Activated T-cell treated with anti-CD3 and anti-CD28 coated beads, Interleukin-2, amount 50 U/mL, for 24 hours (primary cell): ENCODE measurements at places on chromosomes 5 and 9.

GRCh38 chr5:32100691-32101302, 73.3 kb downstream of the GOLPH3 start:
- no peak for DNase-seq

- no peak for DNase-seq
These were observed 29.3 kb upstream of the COL5A1 start for GRCh38 chr9:134612309-134612708.

DNA sequence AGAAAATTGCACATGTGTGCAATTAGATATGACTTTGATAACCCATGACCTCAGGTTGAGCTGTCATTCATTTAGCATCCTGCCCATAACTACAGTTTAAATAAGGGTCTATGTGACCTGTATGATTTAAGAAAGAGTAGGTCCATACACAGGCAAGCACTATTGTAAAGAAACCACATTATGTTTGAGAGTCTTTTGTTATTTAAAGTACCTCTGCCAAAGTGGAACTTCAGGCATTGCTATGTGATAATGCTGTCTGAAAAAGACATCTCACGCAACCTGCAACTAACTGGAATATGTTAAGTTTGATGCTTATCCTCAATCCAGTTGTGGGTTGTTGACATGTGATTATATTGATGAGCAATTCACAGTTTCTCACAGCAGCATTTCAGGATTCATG, 317.0 kb downstream of the TMEM161B start:
- no peak for DNase-seq

DNA sequence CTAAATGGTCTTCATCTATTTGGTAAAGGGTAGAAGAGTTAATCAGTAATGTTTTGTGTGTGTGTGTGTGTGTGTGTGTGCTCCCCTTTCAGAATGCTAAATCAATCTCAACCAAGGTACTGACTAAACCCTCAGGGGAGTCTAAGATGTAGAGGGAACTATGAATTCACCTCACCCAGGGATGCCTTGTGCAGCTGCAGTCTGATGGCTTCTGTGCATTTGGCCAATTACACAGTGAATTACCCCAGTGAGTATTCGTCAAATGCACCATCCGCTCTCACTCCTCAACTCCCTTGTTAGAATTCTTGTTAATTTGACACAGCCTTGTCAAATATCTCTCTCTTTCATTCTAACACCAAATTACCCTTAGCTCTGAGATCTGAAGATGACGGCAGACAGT, 234.6 kb downstream of the GABRB2 start:
- DNase-seq, result no peak

DNA sequence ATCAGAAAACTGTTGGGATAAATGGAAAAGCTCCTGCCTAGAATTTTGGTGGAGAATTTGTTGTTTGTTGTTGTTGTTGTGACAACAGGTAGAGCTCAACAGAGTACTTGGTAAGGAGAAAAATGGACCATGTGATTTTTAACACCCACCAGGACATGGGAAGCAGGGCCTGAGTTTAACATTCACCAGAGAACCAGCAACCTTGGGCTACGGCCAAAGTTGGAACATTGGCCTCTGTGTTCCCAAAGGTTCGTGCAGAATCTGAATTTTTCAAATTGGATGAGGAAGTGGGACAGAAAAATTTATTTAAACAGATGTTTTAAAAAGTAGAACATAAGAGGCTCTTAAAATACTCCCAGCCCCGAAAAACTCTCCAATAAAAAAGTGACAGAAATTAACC, 127.0 kb downstream of the GNA14 start:
- DNase-seq, result no peak

- DNase-seq, result no peak
These were observed 14.4 kb upstream of the CCDC69 start for GRCh38 chr5:151238303-151238741.

- peak; percentile 68 for DNase-seq
These were observed 60.8 kb downstream of the SEMA4D start for GRCh38 chr9:89436963-89437625.

DNA sequence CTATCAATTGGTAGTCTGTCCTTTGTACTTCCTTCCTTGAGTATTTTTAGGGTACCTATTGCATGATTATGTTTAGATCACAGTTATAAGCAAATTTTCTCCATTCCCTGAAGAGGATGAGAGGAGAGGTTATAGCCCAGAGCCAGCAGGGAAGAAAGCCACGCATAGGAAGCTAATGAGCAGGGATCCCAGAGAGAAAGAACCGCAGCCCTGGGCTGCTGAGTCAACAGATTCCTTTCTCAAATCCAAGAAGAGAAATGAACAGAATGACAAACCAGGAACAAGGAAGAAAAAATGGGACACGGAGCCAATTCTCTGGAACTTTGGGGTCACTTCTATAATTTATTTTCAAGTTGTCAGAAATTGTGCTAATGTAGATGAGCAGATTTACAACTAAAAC, 284.5 kb downstream of the RFX3 start:
- no peak for DNase-seq

GRCh38 chr9:135857843-135858242, 49.5 kb downstream of the CAMSAP1 start:
- no peak for DNase-seq

GRCh38 chr5:150261231-150261630, 28.3 kb downstream of the CAMK2A start:
- no peak for DNase-seq

GRCh38 chr5:176873541-176874172, 25.5 kb downstream of the HK3 start:
- no peak for DNase-seq

DNA sequence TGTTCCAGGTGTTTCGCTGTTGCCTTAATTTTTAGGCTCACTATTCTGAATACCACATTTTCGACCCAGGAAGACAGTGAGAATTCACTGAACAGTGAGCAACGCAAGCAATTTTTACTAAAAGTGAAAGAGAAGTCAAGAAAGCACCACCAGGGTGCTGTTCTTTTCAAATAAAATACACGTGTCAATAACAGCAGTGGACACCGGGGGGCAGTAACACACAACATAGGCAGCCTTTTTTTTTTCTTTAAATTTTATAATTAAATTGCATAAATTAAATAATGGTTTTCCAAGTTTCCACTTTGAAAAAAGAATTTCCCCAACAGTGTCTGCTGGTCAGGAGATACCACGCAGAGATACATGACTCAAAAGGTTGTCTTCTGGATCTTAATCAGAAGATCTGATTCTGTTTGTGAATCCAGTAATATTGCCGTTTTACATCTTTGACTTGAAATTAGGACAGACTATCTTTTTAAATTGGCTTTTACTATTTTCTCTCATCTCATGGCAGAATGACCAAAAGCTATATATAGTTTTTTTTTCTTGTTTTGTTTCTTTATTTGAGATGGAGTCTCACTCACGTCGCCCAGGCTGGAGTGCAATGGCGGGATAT, 47.1 kb upstream of the SH3GL2 start:
- DNase-seq, result no peak

DNA sequence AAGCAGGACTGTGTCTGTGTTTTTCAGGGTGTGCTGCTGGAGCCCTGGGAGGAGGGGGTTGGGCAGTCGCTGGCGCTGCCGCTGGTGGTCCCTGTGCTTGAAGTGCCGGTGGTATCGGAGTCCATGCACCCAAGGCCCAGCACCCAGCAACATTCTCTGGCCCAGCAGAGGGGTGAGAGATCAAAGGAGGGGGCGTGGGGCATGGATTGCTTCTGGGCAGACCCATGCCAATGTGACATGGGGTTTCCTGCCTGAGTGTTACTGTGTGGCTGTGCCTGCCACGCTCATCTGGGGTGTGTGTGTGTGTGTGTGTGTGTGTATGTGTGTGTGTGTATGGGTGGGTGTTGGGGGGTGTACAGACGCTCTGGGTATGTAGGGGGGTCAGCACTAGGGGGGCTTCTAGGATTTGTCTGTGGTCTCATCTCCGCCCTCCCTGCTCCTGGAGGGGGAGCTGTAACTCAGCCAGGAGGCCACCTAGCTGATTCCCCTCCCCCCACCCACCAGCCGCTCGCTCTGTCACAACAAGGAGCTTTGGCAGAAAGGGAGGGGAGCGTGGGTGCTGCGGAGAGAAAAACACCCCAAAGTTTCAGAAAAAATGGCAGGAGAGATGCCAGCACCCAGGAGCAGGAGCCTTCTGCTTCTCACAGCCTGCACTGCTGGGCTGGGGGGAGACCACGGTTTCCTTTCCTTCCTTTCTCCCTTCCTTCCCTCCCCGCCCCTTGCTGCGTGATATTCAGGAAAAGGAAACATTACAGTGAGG, 35.9 kb upstream of the HSPA9 start:
- DNase-seq, result no peak

DNA sequence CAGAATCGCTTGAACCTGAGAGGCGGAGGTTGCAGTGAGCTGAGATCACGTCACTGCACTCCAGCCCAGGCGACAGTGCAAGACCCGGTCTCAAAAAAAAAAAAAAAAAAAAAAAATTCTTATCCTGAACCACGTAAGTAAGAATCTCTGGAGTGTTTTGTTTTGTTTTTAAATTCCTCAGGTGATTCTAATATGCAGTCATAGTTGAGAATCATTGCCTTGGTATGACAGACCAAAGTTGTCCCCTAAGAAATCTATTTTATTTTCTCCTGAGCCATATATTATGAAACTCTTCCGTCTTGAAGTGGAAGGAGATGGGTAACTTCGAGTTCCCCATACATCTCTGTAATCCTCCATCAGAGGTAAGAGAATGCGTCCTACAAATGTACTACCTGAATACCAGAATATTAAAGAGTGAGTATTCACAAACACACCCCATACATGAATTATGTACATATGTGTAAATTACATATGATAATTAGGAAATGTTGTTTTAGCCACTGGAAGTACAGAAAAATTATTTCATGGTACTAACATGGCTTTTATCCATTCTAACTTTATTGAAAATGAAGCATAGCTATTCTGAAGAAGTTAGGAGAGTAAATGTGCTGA, 26.7 kb upstream of the SVEP1 start:
- DNase-seq, result no peak

- no peak for DNase-seq
These were observed 148.5 kb downstream of the NMUR2 start for GRCh38 chr5:152256580-152256979.

GRCh38 chr9:109248133-109248581, 72.7 kb downstream of the EPB41L4B start:
- DNase-seq, result no peak

DNA sequence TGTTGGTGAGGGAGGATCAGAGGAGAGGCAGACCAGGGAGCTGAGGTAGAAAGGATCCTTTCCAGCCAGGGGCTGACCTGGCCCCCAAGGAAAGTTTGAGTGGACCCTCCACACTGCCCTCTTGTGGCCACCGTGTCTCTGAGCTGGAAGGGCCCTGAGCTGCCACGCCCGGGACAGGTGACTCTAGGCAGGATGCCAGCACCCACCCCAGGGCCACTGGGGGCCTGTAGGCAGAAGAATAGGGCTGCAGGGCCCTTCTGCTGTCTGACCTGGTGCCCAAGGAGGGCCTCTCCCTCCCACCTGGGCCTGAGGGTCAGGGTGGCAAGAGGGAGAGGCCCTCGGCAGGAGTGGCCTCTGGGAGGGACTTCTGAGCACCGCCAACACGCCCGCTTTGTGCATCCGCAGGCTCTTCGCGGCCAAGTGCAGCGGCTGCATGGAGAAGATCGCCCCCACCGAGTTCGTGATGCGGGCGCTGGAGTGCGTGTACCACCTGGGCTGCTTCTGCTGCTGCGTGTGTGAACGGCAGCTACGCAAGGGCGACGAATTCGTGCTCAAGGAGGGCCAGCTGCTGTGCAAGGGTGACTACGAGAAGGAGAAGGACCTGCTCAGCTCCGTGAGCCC, 76.8 kb downstream of the LMX1B start:
- peak; percentile 75 for DNase-seq

DNA sequence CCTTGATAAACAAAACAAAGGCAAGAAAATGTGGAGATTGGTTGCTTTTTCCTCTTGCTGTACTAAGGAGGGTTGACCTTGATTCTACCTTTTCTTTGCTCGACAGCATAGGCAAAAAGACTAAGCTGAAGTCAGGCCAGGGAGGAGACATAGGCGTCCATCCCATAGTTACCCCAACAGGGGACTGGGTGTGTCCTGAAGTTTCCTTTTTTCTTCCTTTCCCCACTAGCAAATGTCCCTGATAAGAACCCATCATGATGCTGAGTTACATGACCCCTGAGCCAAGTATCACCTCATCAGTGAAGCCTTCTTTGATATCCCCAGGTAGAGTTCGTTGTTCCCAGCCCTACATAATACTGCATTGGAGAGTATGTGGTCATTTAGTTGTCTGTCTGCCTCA, 9.9 kb upstream of the SHROOM1 start:
- DNase-seq, result no peak

GRCh38 chr5:151171529-151171928, 13.9 kb upstream of the ANXA6 start:
- peak; percentile 2 for DNase-seq

DNA sequence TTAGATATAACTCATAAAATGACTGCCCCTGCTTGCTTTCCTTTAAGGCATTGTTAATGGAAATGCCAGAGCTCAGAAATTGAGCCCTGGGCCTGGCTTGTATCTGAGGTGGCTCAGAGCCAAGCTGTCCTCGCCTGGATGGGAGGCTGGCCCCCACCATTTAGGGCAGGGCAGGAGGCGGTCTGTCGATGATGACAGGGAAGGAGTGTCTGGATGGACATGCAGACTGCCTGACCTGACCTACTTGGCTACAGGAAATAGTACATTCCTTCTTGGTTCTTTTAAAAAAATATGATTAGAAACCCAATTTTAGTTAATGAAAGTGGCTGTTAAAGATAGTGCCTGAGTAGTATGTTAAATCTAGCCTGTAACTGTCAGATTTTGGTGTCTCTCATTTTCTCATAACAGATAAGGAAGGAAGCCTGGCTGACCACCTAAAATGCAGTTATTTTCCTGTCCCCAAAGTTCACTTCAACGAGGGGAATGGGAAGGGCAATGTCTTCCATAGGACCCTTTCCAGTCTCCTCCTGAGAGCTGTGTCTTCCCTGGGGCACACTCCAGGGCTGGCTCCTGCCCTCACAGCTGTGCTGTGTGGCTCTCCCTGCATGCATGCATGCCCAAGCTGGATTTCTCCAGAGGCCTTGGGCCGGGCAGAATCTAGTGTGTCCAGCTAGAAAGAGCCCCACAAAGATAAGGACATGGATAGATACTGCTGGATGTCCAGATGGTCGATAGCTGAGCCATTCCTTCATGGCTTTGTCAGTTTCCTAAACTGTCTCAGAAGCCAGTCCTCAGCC, 42.3 kb downstream of the MACROH2A1 start:
- no peak for DNase-seq

GRCh38 chr5:53063791-53064190, 45.8 kb downstream of the MOCS2 start:
- no peak for DNase-seq
